ENCODE measurements at places on chromosomes 6 and 20.

GRCh38 chr6:142306736-142307135, 4.9 kb downstream of the ADGRG6 start:
- no peak for DNase-seq

DNA sequence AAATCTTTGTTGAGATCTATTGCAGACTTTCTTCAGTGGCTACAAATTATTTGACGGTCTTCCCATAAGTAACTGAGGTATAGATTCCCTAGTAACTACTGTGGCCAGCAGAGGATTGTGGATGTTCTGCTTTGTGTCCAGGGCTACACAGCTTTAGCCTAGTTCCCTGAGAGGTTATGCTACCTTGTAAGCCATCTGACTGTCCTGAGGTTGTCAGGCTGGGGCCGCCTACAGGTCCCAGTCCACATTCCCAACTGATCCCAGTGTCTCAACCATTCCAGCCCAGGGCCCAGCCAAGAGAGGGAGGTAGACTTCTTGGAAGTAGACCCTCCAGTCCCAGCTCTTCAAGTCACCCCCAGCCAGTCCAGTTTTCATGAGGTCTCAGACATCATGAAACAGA, 57.7 kb downstream of the BANF2 start:
- no peak for DNase-seq

DNA sequence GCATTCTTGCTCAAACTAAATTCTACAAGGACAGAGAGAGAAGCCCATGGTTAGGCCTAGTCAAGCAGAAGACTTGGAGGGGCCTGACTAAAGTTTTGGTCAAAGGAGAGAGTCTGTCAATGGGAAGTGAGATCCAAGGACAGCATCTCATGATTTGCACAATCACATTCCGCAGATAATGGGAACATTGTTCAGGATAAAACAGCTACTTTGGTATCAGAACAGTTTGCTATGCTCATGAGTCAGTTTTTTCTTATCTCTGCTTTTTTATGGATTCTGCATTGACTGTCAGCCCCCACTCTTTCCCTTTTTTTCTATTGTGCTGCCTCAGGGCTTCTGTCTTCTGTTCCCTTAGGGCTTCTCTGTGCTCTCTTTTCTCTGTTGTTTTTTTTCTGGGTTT, 28.6 kb downstream of the AKAP7 start:
- no peak for DNase-seq

GRCh38 chr6:25424303-25424702, 145.1 kb downstream of the CARMIL1 start:
- no peak for DNase-seq
